Activated T-cell treated with anti-CD3 and anti-CD28 coated beads, Interleukin-2, amount 50 U/mL, for 4 hours (primary cell): ENCODE measurements at places on chromosomes 3 and 15. TPM values are rescaled to one million over a fixed set of nuclear protein-coding genes. Genes with fewer than 3 reads are reported as not detected.

The SERINC4 gene
- 0.15 TPM for total RNA-seq

DNA sequence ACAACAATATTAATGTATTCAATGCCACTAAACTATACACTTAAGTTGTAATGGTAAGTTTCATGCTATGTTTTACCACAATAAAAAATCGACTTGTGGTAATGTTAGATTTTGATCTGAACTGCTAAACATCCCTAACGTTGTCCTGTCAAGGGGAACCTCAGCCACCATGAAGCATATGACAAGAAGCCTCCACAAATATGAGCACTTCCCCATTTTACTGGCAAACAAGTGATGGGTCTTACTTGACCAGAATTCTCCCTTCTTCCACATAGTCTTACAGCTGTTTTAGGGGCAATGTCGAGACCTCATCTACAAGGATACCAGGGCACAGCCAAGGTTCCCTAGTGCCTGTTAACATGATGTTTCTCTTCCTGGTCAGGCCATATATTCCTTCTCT lies 124.2 kb upstream of the ABI3BP start:
- DNase-seq = no peak

DNA sequence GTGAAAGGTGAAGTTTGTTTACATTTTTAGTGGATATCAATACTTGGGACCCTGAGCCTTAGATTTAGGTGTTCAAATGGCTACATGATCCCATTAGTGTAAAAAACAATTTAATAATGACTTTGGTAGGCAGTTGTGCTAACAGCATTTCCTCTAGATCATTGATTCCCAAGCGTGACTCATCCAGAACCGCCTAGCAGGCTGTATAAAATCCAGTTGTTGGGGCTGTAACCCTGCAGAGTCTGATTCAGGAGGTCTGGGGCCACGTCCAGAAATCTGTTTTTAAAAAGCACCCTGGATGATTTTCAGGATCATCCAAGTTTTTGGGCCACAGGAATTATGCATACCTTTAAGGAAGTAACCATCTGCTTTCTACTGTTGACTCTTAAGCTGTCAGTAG lies 156.4 kb downstream of the TP63 start:
- no peak for DNase-seq

- DNase-seq = peak; percentile 73
Observed at GRCh38 chr15:70488002-70488605, 275.3 kb downstream of the UACA start.

- DNase-seq = no peak
Observed at GRCh38 chr3:128380719-128381118, 86.0 kb downstream of the DNAJB8 start.

The PLD1 gene
- 0.52 TPM for total RNA-seq

GRCh38 chr15:45993508-45993907 lies 358.7 kb downstream of the SQOR start:
- no peak for DNase-seq

- no peak for DNase-seq
Observed at GRCh38 chr3:185988816-185989175, 51.0 kb upstream of the TRA2B start.

The XYLB gene
- total RNA-seq = 5.9 TPM

GRCh38 chr3:150292891-150293290 lies 115.2 kb upstream of the TSC22D2 start:
- DNase-seq = no peak

DNA sequence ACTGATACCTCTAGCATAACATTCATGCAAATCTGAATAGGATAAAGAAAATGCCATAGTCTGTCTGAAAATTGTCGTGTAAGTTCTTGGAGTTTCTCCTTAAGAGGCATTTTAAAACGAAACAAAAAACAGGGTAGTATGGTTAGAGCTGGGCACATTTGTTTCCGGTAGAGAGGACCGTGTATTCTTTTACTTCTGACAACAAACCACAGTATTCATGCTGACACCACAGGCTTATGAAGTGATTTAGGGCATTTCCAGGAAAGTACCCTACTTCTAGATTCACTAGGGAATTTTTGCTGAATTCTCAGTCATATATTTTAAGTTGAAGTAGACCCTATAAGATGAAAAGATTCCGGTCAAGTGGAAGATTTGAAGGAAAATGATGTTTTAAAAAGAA lies 541.3 kb downstream of the UNC13C start:
- no peak for DNase-seq
